ENCODE measurements at places on chromosomes 5 and 9. TPM values are rescaled to one million over a fixed set of nuclear protein-coding genes. Genes with fewer than 3 reads are reported as not detected.

DNA sequence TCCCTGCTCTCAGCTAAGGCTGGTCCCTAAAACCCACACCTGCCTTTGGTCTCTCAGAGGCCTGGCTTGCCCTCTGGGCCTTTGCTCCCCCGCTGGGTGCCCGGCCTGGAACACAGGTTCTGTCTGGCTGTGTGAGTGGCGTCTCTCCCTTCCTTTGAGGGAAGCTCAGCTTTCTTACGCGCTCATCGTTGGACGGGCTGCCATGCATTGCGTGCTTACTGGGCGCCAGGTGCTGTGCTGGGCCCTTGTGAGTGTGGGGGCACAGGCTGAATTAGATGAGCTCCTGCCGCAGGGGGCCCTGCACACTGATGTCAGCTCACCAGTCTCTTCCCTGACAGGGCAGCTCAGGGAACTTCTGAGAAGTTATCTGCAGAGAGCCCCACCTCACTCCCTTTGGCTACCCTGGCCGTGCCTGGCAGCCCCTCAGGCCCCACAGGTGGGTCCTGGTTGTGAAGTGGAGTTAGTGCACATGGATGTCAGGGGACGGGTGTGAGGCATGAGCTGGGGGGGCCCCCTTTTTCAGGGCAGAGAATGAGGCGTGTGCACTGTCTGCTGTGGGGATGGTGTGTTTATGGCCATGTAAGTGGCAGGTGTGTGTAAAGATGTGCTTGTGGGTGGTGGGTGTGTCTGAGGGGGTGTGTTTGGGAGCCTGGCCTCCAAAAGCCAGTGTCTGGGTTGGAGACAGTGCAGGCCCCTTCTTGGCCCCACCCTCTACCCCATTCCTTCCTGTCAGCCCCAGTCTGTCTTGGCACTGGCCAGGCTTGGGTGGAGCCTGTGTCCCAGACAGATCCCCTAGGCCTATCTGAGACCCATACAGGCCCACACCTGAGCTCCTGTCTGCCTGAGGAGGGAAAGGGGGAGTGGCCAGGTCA, 7.5 kb upstream of the RMND5B start:
- no peak overlapping the region for H3K4me3 ChIP-seq
- peak overlapping the region; percentile 10 for H3K27ac ChIP-seq
- peaks cover 2% of the 10 kb centered on the region for H3K27me3 ChIP-seq

DNA sequence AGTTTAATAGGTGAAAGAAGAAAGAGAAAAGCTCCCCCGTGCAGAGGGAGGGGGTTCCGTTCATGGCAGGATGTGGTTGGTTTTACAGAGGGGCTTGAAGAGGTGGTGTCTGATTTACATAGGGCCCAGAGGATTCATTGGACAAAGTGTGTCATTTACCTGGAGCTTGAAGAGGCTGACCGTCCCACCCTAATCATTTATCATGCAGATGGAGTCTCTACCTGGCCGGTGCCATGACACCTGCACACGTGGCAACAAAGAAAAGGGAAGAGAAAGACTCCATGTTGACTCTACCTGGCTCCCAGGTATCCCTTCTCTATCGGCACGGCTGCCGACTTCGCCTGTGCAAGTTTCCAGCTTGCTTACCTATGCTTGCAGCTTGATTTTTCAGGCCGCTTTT, 35.3 kb upstream of the PRRC2B start:
- no peaks in the 10 kb centered on the region for H3K36me3 ChIP-seq
- DNase-seq = no peak
- no peak overlapping the region for H3K4me3 ChIP-seq
- H3K27ac ChIP-seq = no peak overlapping the region
- H3K4me1 ChIP-seq = peaks cover 9% of the 10 kb centered on the region

DNA sequence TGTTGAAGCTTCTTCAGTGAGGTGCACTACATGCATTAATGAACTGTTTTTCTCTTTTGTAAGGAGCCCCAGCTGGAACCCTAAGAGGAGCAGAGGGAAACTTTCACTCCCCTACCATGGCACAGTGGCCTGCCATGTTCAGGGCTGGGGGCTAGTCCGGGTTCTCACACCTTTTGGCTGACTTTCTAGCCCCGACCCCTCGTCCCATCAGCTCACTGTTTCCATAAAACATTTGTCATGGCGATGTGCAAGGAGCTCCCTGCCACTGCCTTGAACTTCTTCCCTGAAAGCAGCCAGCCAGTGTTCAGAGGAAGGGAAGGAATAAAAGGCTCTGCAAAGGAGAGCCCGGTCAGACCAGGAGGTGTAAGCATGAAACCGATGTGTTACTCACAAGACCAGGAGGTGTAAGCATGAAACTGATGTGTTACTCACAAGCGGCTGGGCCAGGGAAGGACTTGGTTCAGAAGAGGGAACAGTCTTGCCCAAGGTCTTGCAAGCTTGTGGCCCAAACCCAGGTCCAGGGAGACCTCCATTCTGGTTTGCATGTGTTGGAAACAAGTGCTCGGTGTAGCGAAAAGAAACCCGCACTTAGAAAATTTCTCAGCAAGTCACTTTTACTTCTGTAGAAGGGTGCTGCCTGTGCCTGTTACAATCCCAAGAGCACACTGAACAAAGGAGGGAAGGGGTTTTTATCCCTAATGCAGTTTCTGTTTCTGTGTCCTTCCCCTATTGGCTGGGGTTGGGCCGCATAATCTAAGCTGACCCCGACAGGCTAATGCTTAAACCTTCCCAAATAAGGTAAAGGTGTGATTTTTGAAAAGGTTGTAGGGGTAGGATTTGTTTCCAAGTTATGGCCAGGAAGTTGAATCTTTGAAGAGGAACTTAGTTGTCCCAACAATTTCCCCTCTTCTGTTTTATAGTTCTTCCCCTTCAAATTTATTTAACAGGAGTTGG, 3.4 kb upstream of the ABO start:
- H3K4me1 ChIP-seq = no peaks in the 10 kb centered on the region
- peaks cover 29% of the 10 kb centered on the region for H3K27me3 ChIP-seq
- H3K36me3 ChIP-seq = no peaks in the 10 kb centered on the region

DNA sequence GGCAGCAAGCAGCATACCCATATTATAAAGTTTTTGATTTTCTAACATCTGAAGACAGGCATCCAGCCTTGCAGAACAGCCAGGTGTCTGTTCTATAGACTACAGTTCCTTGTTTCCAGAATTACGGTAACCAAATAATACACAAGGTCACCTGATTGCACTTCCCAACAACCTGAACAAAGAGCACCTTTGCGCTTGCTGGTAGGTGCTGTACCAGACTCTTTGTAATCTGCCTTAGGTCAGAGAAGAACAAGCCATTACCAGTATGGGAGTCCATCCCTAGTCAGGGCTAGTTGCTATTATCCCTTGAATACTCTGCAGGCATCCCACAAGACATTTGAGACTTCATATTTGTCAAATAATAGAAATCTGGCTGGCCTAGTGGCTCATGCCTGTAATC, 256.2 kb downstream of the ARRDC3 start:
- H3K27me3 ChIP-seq = peaks cover 8% of the 10 kb centered on the region
- no peak overlapping the region for H3K27ac ChIP-seq
- H3K36me3 ChIP-seq = no peaks in the 10 kb centered on the region
- no peak overlapping the region for H3K4me3 ChIP-seq

DNA sequence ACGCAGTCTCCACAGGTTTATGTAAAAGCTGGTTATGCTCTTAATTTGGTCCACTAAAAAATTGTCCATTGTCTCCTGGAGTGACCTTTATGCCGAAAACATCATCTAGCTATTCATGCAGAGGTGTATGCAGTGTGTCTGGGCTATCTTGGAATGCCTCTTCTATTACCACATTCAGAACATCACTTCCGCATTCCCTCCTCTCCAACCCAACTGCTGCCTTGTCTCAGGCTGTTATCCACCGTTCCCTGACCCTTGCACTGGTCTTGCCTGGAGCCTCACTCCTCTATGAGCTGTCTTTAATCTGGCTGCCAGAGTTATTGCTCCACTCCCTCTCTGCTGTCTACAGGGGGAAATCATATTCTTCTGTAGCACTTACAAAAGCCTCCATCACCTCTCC, 214.1 kb upstream of the ANKRD55 start:
- H3K27ac ChIP-seq = no peak overlapping the region
- no peaks in the 10 kb centered on the region for H3K27me3 ChIP-seq
- H3K4me3 ChIP-seq = no peak overlapping the region
- H3K36me3 ChIP-seq = no peaks in the 10 kb centered on the region
- H3K4me1 ChIP-seq = no peaks in the 10 kb centered on the region
- DNase-seq = no peak

GRCh38 chr5:146426853-146427618, 20.1 kb upstream of the TCERG1 start:
- peaks cover 5% of the 10 kb centered on the region for H3K4me1 ChIP-seq
- no peak overlapping the region for H3K4me3 ChIP-seq
- no peak overlapping the region for H3K27ac ChIP-seq
- H3K36me3 ChIP-seq = no peaks in the 10 kb centered on the region
- H3K27me3 ChIP-seq = peaks cover 24% of the 10 kb centered on the region

- no peak overlapping the region for H3K4me3 ChIP-seq
- no peak for DNase-seq
- H3K27ac ChIP-seq = no peak overlapping the region
- H3K4me1 ChIP-seq = peaks cover 4% of the 10 kb centered on the region
Observed at GRCh38 chr5:120093178-120093577, 370.9 kb upstream of the PRR16 start.

- no peaks in the 10 kb centered on the region for H3K36me3 ChIP-seq
- H3K27me3 ChIP-seq = peaks cover 2% of the 10 kb centered on the region
- H3K4me3 ChIP-seq = no peak overlapping the region
- no peak overlapping the region for H3K27ac ChIP-seq
Observed at GRCh38 chr9:138044485-138045383, 167.2 kb downstream of the CACNA1B start.

GRCh38 chr9:129584136-129584535, 36.8 kb downstream of the C9orf50 start:
- H3K4me3 ChIP-seq = no peak overlapping the region
- peak overlapping the region; percentile 73 for H3K27ac ChIP-seq
- H3K36me3 ChIP-seq = no peaks in the 10 kb centered on the region
- H3K27me3 ChIP-seq = peaks cover 11% of the 10 kb centered on the region
- peaks cover 76% of the 10 kb centered on the region for H3K4me1 ChIP-seq
- peak; percentile 79 for DNase-seq

The KIF24 gene
- total RNA-seq = 8.4 TPM

- no peaks in the 10 kb centered on the region for H3K4me1 ChIP-seq
- DNase-seq = no peak
- H3K27ac ChIP-seq = no peak overlapping the region
- no peak overlapping the region for H3K4me3 ChIP-seq
- H3K27me3 ChIP-seq = peaks cover 21% of the 10 kb centered on the region
Observed at GRCh38 chr5:148459669-148460068, 75.9 kb downstream of the FBXO38 start.

The DIRAS2 gene
- not detected for total RNA-seq

DNA sequence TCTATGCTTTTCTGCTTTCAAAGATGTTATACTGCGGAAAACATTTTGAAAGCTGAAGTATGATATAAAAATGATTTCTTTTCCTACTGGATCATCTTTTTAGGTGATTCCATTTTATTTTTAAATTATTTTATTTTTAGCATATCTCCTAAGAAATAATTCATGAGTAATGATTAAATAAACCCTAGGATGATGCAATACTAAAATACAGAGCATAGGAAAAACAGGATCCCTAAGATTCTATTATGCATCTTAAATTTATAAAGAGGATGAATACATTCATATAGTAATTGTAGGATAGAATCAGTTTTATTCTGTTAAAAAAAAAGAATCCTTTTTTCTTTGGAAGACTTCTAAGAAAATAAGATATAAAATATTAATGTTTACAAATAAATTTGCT, 10.9 kb downstream of the POLK start:
- peaks cover 47% of the 10 kb centered on the region for H3K36me3 ChIP-seq
- H3K27me3 ChIP-seq = no peaks in the 10 kb centered on the region
- H3K27ac ChIP-seq = no peak overlapping the region
- H3K4me1 ChIP-seq = peaks cover 39% of the 10 kb centered on the region

The MYO10 gene
- 0.23 TPM for total RNA-seq

The FSTL4 gene
- not detected for total RNA-seq

- no peak overlapping the region for H3K27ac ChIP-seq
Observed at GRCh38 chr5:141477815-141478214, 2.0 kb downstream of the PCDHGC3 start.

GRCh38 chr5:164649266-164649665, 1143.8 kb downstream of the MAT2B start:
- no peak overlapping the region for H3K4me3 ChIP-seq
- H3K27me3 ChIP-seq = no peaks in the 10 kb centered on the region
- DNase-seq = no peak
- no peak overlapping the region for H3K27ac ChIP-seq
- no peaks in the 10 kb centered on the region for H3K36me3 ChIP-seq

- no peaks in the 10 kb centered on the region for H3K4me1 ChIP-seq
- no peak overlapping the region for H3K27ac ChIP-seq
- no peak overlapping the region for H3K4me3 ChIP-seq
Observed at GRCh38 chr5:99315413-99316183, 386.8 kb upstream of the CHD1 start.

DNA sequence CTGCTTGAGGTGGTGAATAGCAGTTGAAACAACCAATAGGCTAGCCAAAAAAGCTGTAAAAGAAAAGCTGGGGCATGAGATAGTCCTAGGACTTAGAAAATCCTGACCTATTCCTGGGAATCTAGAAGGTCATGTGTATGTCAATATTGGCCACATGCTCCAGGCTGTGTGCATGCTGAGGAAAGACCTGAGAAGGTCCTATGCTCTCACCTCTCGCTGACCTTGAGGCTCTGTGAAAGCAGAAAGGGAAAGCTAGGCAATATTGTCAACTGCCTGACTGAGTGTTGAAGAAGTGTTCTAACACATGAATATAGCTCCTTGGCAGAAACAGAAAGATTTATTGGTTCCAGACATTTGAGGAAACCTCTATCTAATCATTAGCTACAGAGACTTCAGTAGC, 19.8 kb downstream of the TAS2R1 start:
- H3K4me3 ChIP-seq = no peak overlapping the region
- H3K27me3 ChIP-seq = no peaks in the 10 kb centered on the region
- H3K27ac ChIP-seq = no peak overlapping the region
- DNase-seq = no peak

DNA sequence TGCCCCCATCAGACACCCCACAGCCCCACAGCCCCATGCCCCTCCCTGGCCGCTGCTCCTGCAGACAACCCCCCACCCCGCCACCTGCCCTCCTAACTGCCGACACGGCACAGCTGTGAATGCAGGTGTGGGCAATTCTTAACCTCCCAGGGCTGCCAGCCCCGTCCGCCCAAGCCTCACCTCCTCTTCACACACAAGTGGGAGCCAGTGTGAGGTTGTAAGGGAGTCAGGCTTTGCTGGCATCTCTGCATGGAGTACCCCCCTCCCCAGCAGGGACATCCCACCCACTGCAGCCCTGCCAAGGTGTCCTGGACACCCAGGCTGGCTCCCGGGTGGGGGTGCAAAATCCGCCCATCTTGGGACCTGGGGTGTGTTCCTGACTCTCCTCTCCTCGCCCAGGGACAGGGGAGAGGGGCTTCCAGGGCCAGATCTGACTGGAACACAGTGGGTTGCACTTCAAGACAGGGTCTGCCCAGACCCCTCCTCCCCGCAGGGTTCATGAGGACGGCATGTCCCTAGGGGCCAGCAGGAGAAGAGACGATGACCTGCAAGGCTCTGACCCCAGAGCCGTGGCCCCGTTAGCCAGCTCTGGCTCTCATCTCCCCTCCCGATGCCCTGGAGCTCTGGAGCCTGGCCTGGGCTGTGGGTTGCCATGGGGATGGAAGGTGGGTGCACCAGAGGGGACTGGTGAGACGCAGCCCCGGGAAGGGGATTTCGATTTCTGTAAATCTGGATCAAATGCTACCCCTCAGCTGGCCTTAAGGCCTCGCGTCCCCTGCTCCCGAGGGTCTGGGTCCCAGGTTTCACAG, 34.4 kb downstream of the SARDH start:
- H3K36me3 ChIP-seq = no peaks in the 10 kb centered on the region
- DNase-seq = no peak
- H3K4me3 ChIP-seq = no peak overlapping the region
- H3K27me3 ChIP-seq = peaks cover 7% of the 10 kb centered on the region
- no peak overlapping the region for H3K27ac ChIP-seq

The SPATA31D4 gene
- total RNA-seq = not detected

GRCh38 chr9:133166392-133166791, 2.7 kb upstream of the GBGT1 start:
- H3K27ac ChIP-seq = no peak overlapping the region
- peaks cover 6% of the 10 kb centered on the region for H3K4me1 ChIP-seq
- no peak for DNase-seq
- no peaks in the 10 kb centered on the region for H3K36me3 ChIP-seq
- H3K4me3 ChIP-seq = no peak overlapping the region

The TAF11L10 gene
- not detected for total RNA-seq
